ENCODE measurements at places on chromosomes 3 and 15.

DNA sequence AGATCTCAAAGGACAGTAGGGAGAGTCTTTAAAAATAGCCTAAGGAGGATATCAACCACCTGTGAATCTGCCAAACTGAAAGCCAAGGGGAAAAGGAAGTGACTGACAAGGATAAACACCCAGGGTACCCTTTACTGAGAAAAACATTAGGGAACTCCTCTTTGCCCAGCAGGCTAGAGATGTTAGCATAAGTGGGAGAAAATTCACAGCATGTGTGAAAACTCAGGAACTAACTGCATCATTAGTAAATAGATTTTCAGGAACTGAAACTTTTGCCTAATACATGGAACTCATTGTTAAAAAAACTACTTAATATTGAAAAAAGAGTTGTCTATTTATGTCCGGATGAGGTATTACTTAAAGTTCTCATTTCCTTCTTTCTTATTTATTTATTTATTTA lies 375.5 kb downstream of the NTRK3 start:
- H3K27me3 ChIP-seq, result no peaks in the 10 kb centered on the region
- H3K27ac ChIP-seq, result no peak overlapping the region
- DNase-seq, result no peak
- H3K36me3 ChIP-seq, result no peaks in the 10 kb centered on the region

DNA sequence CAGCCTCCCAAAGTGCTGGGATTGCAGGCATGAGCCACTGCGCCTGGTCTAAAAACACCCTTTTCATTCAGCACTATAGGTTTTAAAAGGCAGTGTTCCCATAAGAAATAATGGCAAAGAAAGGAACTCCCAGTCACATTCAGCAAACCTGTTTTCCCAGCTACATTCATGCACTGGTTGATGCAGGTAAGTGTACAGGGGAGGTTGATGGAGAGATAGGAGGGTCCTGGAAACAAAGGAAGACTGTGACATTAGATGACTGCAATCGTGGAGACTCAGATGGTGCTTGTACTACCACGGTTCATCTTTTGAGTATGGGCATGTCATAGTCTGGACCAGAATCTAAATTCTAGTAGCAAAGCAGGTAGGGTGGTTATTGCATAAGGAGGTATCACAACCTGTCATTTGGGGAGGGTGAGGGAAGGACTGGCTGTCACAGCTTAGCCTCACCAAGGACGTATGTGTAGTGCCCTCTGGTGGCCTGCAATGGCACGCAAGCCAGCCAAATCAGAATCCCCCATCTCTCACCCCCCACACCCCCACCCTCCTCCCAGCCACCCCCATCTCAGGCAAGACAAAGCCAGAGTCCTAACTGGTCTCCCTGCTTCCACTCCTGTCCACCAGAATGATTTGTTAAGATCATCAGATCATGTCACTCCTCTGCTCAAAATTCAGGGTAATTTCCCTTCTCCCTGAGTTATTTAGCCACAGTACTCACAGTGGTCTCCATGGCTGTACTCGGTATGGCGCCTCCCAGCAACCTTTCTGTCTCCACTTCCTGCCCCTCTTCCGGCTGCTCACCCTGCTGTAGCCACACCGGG lies 28.8 kb upstream of the UBL7 start:
- DNase-seq, result peak; percentile 31
- H3K27ac ChIP-seq, result no peak overlapping the region
- H3K4me1 ChIP-seq, result no peaks in the 10 kb centered on the region
- H3K4me3 ChIP-seq, result no peak overlapping the region
- H3K27me3 ChIP-seq, result no peaks in the 10 kb centered on the region
- no peaks in the 10 kb centered on the region for H3K36me3 ChIP-seq

DNA sequence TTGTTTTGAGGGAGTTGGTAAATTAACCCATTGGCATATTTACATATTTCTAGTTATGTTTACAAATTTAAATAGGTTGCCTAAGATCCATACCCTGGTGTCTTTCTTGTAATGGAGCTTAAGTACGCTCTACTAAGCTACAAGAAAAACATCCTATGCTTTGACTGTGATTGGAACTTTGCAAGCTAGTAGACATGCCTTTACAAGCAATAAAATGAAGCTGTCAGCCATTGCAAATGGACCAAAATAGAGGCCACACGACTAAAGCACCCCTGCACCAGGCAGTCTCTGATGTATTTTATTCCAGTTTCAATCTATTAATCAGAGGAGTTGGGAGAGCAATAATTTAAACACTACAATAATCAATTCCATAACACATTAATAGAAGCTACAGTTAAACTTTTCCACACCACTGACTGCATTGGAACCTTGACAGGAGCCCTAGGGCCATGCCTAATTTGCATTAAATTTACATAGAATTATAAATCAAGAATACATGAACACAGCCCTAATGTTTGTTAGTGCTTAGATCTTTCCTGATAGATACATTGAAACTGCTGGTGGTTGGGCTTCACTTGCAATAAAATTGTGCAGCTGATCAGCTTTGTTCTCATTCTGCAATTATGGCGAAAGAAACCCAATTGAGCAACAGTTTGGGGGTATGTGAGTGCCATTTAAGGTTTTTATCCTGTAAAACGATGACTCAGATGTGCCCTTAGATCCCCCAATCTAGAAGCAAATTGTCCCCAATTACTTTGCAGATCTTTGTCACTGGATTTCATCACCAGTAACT lies 360.1 kb downstream of the LSAMP start:
- no peaks in the 10 kb centered on the region for H3K36me3 ChIP-seq
- H3K4me1 ChIP-seq, result no peaks in the 10 kb centered on the region
- DNase-seq, result no peak
- H3K4me3 ChIP-seq, result no peak overlapping the region
- H3K27ac ChIP-seq, result no peak overlapping the region
- H3K27me3 ChIP-seq, result no peaks in the 10 kb centered on the region

DNA sequence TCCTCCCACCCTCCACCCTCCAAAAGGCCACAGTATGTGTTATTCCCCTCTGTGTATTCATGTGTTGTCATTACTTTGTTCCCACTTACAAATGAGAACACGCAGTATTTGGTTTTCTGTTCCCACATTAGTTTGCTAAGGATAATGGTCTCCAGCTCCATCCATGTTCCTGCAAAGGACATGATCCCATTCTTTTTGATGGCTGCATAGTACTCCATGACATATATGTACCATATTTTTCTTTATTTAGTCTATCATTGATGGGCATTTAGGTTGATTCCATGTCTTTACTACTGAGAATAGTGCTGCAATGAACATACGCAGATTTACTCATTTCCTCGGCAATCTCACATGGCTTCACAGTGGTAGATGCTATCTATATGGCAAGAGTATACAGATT lies 453.6 kb upstream of the CFAP20DC start:
- no peak for DNase-seq
- no peak overlapping the region for H3K27ac ChIP-seq
- H3K4me1 ChIP-seq, result no peaks in the 10 kb centered on the region
- H3K36me3 ChIP-seq, result no peaks in the 10 kb centered on the region
- no peaks in the 10 kb centered on the region for H3K27me3 ChIP-seq

DNA sequence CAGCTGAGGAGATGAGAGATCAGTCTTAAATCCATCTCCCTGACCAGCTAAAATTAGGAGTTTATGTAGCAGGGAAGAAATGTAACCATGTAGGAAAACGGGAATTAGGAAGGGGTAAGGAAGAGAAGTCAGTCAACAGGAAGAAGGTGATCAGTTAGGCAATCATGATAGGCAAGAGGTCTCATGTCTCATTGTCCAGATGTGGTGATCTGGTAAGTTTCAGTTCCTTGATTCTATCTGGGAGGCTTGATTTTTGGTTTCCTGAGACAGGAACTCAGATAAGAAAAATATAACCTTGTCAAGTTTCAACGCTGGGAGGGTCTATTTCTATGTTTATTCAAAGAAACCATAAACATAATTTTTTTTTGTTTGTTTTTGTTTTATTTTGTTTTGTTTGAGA lies 40.3 kb upstream of the TBC1D5 start:
- no peaks in the 10 kb centered on the region for H3K27me3 ChIP-seq
- no peaks in the 10 kb centered on the region for H3K4me1 ChIP-seq
- no peak overlapping the region for H3K4me3 ChIP-seq
- no peak for DNase-seq
- H3K36me3 ChIP-seq, result no peaks in the 10 kb centered on the region

DNA sequence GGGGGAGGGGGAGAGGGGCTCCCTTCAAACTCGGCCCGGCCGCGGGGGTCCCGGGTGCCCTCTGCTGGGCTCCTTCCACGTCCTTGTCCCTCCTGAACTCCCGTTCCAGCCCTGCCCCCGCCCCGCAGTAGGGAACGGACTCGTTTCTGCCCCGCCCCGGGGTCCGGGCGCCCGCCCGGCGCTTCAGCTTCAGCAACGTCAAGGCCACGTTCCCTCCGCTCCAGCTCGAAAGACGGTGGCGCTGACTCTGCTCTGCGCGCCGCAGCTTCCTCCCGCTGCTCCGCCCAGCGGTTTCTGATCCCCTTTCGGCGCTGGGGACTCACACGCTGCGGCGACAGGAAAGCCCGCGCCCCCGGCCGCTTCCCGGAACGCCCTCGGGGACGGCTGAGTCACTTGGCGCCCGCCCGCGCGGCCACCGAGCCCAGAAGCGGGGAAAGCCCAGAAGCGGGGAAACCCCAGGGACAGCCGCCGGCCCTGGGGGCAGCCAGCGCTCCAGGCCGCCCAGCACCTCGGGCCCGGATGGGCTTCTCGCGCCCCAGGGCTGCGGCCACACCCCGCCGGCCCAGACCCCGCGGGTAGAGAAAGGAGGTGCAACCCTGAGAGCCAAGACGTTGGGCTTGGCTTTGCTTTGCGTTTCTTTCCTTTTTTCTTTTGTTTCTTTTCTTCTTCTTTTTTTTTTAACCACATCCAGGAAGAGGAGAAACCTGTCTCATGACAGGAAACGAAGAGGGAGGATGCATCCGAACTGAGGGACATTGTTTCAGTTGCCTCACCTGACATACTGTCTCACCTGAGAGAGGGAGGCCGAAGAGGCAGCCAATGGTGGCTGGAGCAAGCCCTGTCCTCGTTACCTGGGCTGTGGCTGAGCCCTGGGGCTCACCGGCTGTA lies 28.9 kb downstream of the ARHGAP31 start:
- peak; percentile 53 for DNase-seq
- no peaks in the 10 kb centered on the region for H3K27me3 ChIP-seq
- peak overlapping the region; percentile 73 for H3K4me3 ChIP-seq

- no peak for DNase-seq
- H3K27ac ChIP-seq, result no peak overlapping the region
- H3K27me3 ChIP-seq, result no peaks in the 10 kb centered on the region
- no peaks in the 10 kb centered on the region for H3K36me3 ChIP-seq
- no peaks in the 10 kb centered on the region for H3K4me1 ChIP-seq
These were observed 170.7 kb downstream of the OCA2 start for GRCh38 chr15:27928386-27928785.

- no peak overlapping the region for H3K27ac ChIP-seq
- no peaks in the 10 kb centered on the region for H3K27me3 ChIP-seq
- H3K4me3 ChIP-seq, result no peak overlapping the region
- H3K36me3 ChIP-seq, result no peaks in the 10 kb centered on the region
- peaks cover 2% of the 10 kb centered on the region for H3K4me1 ChIP-seq
These were observed 32.0 kb upstream of the MANF start for GRCh38 chr3:51353131-51353530.

GRCh38 chr3:128270559-128271492 lies 117.5 kb downstream of the EEFSEC start:
- no peak for DNase-seq
- H3K4me3 ChIP-seq, result no peak overlapping the region
- H3K27me3 ChIP-seq, result no peaks in the 10 kb centered on the region
- no peaks in the 10 kb centered on the region for H3K36me3 ChIP-seq
- H3K27ac ChIP-seq, result no peak overlapping the region
- no peaks in the 10 kb centered on the region for H3K4me1 ChIP-seq

DNA sequence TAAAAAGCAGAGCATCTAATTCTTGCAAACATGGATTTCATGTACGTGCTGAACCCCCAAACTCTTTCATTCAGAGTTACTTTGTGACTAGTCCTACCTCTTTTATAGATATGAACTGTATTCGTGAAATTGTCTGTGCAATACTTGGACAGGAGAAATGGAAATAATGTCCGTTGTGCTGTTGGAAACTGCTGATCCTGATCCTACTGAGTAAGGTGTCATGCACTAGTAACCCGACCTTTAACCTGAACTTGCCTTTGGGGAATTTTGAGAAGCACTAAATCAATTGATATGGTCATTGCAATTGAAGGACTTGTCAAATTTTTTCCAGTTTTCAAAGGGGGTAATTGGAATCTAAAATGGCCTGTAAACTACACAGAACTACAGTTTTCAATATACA lies 856.4 kb downstream of the ROBO1 start:
- H3K27me3 ChIP-seq, result no peaks in the 10 kb centered on the region
- H3K27ac ChIP-seq, result no peak overlapping the region
- H3K36me3 ChIP-seq, result no peaks in the 10 kb centered on the region
- H3K4me1 ChIP-seq, result no peaks in the 10 kb centered on the region

DNA sequence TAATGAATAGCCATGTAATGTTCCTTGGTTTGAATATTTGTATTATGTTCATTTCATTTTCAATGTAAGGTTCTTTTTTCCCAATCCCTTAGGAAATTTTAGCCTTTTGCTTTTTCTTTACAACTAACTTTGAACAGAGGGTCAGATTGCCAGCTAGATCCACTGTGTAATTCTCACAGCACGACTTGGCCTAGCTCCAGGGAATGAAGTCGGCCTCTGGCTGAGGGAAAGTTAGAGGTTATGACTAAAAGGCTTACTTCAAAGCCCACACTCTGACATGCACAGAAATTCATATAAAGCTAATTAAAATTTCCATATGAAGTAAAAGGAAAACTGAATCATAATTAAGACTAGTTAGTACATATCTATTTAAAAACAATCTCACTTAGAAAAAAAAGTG lies 38.7 kb downstream of the ROBO1 start:
- no peak for DNase-seq
- no peaks in the 10 kb centered on the region for H3K4me1 ChIP-seq
- H3K4me3 ChIP-seq, result no peak overlapping the region
- no peaks in the 10 kb centered on the region for H3K36me3 ChIP-seq
- H3K27ac ChIP-seq, result no peak overlapping the region

- DNase-seq, result no peak
- no peaks in the 10 kb centered on the region for H3K27me3 ChIP-seq
- H3K36me3 ChIP-seq, result no peaks in the 10 kb centered on the region
- no peaks in the 10 kb centered on the region for H3K4me1 ChIP-seq
- H3K27ac ChIP-seq, result peak overlapping the region; percentile 78
- peak overlapping the region; percentile 60 for H3K4me3 ChIP-seq
These were observed 390 bp downstream of the STARD5 start for GRCh38 chr15:81323559-81323943.

DNA sequence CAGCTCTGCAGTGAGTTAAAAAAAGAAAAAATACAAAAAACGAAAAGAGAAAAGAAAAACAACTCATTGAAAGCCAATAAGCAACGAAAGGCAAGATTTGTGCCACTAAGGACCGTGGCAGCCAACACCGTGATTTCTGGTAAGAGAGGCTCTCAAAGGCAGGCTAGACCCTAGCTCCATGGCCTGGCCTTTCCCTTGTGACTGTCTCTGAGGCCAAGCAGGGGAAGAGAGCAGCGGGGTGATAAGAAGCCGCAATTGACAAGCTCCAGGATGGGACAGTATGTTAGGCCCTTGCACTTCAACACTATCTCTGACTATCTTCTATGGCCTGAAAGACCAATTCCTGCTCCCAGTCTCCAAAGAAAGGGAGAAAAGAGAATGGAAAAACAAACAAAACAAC lies 12.4 kb downstream of the APOD start:
- no peaks in the 10 kb centered on the region for H3K4me1 ChIP-seq
- H3K36me3 ChIP-seq, result no peaks in the 10 kb centered on the region
- H3K27ac ChIP-seq, result no peak overlapping the region

All from prostate gland (tissue), 2 donors.